Activated CD4-positive, alpha-beta T cell treated with anti-CD3 and anti-CD28 coated beads for 24 hours (primary cell): ENCODE measurements at places on chromosomes 7 and 10.

- no peak for DNase-seq
These were observed 688 bp downstream of the PTN start for GRCh38 chr7:137342828-137343261.

DNA sequence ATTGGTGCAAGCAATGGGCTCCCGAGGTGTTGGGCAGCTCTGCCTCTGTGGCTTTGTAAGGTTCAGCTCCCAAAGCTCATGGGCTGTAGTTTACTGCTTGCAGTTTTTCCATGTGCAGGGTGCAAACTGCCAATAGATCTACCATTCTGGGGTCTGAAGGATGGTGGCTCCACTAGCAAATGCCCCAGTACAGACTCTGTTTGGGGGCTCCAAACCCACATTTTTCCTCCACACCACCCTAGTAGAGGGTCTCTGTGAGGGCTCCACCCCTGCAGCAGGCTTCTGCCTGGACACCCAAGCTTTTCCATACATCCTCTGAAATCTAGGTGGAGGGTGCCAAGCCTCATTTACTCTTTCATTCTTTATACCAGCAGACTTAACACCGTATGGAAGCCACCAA is 17.4 kb upstream of the ZNF37A start:
- DNase-seq: no peak

- no peak for DNase-seq
These were observed 331.0 kb upstream of the NRP1 start for GRCh38 chr10:33665501-33665900.

DNA sequence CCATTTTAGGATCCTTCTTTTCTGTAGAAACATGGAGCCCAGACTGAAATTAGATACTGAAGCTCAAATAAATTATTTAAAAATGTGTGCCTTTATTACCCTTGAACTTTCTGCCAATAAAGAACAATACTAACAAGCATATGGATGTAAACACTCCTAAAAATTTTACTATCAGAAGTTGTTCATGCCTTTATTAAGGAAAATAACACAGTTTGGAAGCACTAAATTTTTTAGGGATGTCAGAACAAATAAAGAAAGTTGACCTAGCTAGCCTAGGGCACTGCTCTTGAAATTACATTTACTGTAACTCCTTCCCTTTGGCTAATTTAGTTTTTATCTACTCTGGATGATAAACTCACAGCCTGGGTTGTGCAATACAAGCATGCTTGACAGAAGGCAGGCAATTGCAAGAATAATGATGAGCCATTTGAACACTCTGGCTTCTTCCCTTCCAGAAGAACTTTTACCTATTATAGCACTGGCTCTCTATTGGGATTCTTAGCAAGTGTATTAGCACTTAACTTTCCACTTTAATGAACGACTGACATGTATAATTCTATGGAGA is 351.7 kb upstream of the C7orf33 start:
- DNase-seq: no peak

DNA sequence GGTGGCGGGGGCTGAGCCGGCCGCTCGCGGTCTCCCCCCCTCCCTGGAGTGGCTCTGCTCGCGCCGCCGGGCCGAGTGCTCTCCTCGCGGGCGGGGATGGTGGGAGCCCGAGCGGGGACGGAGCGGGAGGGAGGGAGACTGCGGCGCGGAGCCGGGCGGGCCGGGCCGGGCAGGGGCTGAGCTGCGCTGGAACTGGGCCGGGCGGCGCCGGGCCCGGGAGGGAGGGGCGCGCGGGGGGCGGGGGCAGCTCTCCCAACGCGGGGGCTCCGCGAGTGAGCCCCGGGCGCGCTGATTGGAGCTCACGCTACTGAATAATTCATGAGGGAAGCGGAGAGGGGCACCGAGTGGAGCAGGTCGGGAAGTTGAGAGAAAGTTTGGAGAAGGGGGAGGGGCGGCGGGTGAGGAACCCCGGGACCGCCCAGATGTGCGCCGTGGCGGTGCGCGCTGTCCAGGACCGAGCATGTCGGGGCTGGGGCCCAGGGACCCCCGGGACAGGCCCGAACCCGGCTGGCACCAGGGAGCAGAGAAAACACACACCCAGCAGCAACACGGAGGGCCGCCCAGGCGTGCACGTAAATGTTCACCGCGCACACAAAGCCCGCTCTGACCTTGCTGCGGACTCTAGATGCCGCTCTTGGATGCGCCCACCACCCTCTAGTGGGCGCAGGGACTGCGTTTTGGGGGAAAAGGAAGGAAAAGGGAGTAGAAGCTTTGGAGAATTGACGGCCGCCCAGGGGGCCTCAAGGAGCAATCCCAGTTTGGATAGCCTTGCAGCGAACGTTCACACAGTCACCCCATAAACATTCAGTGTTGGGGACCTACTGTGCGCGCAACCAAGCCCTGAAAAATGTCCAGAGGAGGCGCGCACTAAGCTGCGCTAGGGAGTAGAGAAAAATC is at the start of gene EPHB4:
EPHB4 (minus strand) TSS at position 194 of the 897 bp plus-strand sequence. CDS start 493 bp downstream, outside the sequence.
- no peak for DNase-seq

DNA sequence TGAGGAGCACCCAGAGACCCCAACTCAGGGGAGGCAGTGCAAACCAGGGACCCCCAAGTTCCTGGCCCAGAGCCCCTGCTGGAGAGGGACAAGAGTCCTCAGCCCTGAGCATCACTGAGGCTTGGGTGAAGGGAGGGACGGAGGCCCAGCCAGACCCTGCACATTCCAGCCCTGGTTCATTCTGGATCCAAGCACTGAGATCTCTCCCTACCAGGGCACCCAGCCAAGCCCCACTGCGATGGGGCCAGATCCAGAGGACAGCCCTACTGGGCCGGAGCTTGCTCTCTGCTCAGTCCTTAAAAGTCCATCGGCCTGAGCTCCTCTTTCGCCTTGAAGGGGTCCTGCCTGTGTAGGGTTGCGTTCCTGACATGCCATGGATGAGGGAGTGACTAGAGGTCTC is 40.5 kb upstream of the RABGEF1 start:
- no peak for DNase-seq

- DNase-seq: no peak
These were observed 86.8 kb downstream of the CD36 start for GRCh38 chr7:80725181-80725611.

GRCh38 chr7:75931680-75932079 is 16.7 kb downstream of the POR start:
- DNase-seq: no peak

- DNase-seq: no peak
These were observed 570.8 kb upstream of the MGMT start for GRCh38 chr10:128896116-128896795.

GRCh38 chr7:132004529-132004928 is 448.1 kb upstream of the PODXL start:
- DNase-seq: no peak

DNA sequence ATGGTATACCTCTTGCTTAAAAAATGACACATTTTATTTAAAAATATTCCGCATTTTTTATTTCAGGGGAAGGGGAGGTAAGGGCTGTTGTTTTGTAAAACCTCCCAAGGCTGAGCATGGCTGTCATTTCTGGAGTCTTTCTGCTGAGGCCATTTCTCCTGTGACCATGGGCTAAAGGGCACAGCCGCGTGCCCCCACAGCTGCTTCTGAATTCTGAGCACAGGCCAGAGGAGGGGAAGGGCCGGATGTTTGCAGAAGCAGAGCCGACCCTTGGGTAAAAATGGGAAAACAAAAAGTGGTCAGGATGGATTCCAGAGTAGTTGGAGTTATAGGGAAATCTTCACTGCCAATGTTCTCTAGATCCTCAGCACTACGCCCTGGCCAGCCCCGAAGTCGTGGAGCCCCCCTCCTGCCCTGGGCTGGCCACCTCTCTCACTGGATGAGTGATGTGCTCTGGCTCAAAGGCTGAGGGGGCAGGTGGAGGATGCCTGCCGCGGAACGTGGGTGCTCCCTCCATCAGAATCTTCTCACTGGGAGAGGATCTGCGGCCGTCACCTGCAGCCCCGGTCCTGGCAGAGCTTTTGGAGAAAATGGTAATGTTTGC is 131.3 kb upstream of the ZEB1 start:
- DNase-seq: no peak

- no peak for DNase-seq
These were observed 2.8 kb upstream of the LZTS2 start for GRCh38 chr10:100996678-100997359.

- no peak for DNase-seq
These were observed 62.8 kb upstream of the MYL10 start for GRCh38 chr7:101691822-101692384.

GRCh38 chr10:131961777-131962662 is 19.7 kb downstream of the BNIP3 start:
- DNase-seq: no peak

GRCh38 chr10:71040343-71040742 is 152.0 kb upstream of the PCBD1 start:
- no peak for DNase-seq
